ENCODE measurements at places on chromosomes 3 and 15.

DNA sequence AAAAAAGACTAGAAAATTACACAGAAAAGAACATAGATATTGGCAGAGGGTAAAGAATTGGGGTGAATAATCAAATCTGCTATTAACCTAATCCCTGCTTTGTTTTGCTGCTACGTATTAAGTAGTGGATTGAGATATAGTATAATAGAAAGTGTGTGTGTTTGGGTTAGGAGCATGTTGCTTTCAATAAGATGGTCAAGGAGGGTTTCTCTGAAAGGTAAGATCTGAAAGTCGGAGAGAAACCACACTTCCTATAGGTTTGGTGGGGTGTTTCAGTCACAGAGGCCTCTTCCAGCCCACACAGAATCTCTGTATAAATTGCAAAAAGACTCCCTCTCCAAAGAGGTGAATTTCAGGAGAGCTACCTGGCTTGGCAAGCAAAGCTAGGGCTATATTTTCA, 345.7 kb upstream of the SATB1 start:
- DNase-seq, result no peak

DNA sequence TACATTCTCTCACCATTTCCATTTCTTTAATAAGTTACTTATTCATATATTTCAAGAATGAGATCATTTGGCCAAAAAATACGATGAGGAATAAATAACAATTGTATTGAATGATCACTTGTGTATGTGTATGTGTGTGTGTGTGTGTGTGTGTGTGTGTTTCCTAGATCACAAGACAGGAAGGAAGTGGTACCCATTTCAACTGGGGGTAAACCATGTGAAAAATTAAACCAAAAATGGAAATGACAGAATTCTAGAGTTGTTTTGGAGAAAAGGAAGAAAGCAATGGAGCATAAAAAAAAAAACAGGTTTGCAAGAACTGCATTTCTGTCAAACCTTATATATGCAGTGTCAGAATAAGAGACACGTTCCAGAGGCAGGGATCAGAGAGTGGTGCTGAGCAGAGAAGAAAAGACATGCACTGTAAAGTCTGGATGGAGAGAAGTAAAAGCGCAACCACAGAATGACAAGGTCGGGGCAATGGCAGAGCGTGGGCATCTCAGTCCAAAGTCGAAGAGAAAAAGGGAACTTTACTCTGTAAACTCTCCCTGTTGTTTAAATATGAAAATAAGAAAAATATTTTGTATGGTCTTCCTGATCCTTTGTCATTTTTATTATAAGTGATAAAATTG, 75.5 kb downstream of the PEX5L start:
- no peak for DNase-seq

DNA sequence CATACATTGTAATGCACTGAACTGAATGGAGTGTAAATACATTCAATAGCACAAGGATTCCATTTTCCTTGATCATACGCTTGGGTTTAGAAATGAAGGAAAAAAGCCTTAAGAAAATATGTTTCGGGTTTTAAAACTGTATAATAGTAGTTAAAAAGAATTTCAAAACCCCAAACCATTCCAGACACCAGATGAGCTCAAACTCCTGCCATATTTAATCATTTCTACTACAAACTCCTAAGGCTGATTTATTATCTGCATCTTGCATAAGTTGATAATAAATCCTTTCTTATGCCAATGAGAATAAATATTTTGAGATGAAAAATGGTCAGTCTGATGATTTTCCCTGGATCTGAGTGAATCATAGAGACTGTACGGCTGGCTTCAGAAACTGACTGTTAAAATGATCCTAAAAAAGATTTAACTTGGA, 51.0 kb downstream of the NR1D2 start:
- no peak for DNase-seq

DNA sequence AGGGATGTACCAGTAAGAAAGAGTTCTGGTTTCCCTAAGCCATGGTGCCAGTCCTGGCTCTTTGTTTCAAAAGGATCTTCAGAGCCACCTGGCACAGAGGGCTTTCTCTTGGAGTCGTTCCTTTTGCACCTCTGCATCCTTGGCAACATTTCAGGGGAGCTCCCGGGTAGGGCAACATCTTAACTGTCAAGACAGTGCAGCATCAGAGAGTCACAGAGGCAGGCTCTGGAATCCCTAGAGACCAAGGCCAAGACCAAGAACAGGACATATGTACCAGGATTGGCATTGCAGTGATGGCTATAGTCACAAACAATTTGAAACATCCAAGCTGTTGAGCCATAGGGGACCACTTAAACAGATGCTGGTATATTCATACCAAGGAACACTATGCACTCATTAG, 129.4 kb upstream of the ADPGK start:
- no peak for DNase-seq

GRCh38 chr3:21795152-21795837, 44.3 kb upstream of the ZNF385D start:
- no peak for DNase-seq

Measured in activated CD4-positive, alpha-beta T cell treated with anti-CD3 and anti-CD28 coated beads for 1 hour (primary cell).